CD4-positive, alpha-beta T cell treated with Interferon alpha-2 for 1 hour (primary cell): ENCODE measurements at places on chromosomes 5 and 9.

GRCh38 chr5:122849771-122850170 is 4.4 kb downstream of the SNX24 start:
- DNase-seq = no peak

DNA sequence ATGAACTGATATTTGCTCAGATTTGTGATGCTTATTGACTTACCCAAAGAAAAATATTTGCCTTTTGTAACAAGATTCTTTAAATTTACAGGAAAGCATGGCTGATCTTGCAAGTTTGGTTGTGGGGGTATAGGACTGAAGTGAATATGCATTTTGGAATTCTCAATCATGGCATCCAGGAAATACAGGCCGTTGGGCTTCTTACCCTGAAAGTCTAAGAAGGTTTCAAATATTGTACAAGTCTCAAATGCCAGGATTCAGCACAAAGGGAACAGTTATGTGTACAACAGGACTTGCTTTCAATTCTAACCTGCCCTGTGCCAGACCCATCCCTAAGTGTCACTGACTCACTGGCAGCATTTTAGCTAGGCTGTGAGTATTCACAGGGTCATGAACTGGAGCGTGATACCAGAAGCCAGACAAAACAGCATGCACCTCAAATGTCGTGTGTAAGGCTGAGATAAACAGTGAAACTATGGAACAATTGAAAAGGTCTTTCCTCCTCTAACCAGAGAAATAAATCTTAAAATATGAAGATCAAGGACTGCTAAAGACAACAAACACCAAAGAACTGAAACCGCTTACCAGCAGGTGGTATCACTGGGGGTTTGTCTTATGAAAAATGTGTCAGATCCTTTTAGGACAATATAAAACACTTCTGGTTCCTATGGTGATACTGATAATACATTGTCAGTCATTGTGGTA is 168.6 kb upstream of the RGMB start:
- no peak for DNase-seq

DNA sequence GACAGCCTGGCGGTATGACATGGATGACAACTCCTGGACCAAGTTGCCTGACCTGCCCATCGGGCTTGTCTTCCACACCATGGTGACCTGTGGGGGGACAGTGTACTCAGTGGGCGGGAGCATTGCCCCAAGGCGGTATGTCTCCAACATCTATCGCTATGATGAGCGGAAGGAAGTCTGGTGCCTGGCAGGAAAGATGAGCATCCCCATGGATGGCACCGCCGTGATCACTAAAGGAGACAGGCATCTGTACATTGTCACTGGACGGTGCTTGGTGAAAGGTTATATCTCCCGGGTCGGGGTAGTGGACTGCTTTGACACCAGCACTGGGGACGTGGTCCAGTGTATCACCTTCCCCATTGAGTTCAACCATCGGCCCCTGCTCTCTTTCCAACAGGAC is 1.3 kb downstream of the CCIN start:
- DNase-seq = no peak

- no peak for DNase-seq
Measured at GRCh38 chr5:1686016-1686802, 113.4 kb downstream of the MRPL36 start.

GRCh38 chr5:42989190-42989589 is 50.9 kb downstream of the ANXA2R start:
- DNase-seq = no peak
